ENCODE measurements at places on chromosomes 12 and 14.

- DNase-seq = no peak
These were observed 125.3 kb downstream of the SLC6A15 start for GRCh38 chr12:84787253-84787652.

- DNase-seq = no peak
These were observed 1057.5 kb downstream of the LRFN5 start for GRCh38 chr14:42664190-42664589.

- no peak for DNase-seq
These were observed 74.2 kb upstream of the BDKRB2 start for GRCh38 chr14:96130391-96130790.

GRCh38 chr12:128662101-128662500, 161.7 kb downstream of the SLC15A4 start:
- no peak for DNase-seq

DNA sequence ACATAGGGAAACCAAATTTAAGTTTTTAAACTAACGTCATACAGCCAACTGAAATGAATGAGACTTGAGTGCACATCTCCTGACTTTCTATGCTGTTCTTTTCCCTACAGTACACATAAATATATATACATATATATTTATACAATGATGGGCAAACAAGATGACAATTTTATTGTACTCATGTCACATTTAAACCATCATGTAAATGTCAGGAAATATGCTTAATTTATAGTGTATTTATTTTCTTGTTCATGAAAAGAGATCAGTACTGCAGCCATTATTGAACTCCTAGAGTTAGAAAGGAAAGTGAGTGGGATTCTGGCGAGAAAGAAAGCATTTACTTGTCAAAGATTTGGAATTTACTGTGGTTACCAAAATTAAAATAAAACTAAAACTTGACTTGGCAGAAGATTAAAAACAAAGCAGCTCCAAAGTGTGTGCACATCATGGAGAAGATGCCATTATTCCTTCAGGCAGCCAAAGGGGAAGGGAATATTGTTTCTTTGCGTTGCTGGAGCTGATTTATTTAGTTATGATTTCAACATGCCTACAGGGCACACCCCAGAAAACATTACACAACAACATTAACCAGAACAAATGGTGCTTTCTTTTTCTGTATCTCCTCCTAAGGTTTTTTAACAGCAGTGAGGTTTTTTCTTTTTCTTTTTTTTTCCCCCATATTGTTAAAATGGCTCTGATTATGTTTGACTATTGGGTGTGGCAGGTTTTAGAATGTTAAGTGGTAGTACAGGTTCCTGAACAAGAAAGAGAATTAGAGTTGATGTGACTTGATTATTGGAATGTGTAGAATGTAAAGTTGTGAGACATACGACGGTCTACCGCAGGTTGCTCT, 144.6 kb downstream of the RAD51B start:
- peak; percentile 30 for DNase-seq

- no peak for DNase-seq
These were observed 42.6 kb downstream of the CCDC92 start for GRCh38 chr12:123929946-123930583.

- no peak for DNase-seq
These were observed 46.1 kb downstream of the FANCM start for GRCh38 chr14:45181806-45182205.

GRCh38 chr12:20656600-20656999, 38.5 kb upstream of the SLCO1C1 start:
- DNase-seq = no peak

DNA sequence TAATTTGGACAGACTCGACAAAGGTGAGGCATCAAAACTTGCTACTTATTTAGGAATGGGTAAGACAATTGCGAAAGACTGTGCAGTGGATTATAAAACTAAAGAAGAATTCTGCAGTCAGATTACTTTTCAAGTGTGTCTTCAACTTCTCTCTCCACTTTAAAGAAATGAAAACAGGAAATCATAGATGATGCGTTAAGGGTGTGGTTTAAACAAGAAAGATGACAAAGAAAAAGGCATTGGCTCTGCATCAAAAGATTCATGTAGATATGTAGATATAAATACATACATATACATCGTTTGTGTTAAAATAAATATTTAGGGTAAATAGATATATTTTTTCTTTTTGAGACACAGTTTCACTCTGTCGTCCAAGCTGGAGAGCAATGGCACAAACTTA, 74.6 kb upstream of the PARP11 start:
- no peak for DNase-seq

- peak; percentile 67 for DNase-seq
These were observed 349.0 kb upstream of the RGS6 start for GRCh38 chr14:71583194-71583593.

- DNase-seq = no peak
These were observed 63.4 kb upstream of the NCOR2 start for GRCh38 chr12:124630791-124631313.

DNA sequence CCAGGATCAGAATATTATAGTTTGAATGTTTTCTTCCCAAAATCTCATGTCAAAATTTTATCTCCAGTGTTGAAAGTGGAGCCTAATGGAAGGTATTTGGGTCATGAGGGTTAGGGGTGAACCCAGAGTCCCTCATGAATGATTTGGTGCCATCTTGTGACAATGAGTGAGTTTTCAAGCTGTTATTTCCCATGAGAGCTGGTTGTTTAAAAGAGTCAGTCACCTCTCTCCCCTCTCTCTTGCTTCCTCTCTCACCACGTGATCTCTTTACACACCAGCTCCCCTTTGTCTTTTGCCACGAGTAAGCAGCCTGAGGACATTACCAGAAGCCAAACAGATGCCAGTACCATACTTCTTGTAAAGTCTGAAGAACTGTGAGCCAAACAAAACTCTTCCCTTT, 561.6 kb downstream of the RERGL start:
- DNase-seq = no peak

DNA sequence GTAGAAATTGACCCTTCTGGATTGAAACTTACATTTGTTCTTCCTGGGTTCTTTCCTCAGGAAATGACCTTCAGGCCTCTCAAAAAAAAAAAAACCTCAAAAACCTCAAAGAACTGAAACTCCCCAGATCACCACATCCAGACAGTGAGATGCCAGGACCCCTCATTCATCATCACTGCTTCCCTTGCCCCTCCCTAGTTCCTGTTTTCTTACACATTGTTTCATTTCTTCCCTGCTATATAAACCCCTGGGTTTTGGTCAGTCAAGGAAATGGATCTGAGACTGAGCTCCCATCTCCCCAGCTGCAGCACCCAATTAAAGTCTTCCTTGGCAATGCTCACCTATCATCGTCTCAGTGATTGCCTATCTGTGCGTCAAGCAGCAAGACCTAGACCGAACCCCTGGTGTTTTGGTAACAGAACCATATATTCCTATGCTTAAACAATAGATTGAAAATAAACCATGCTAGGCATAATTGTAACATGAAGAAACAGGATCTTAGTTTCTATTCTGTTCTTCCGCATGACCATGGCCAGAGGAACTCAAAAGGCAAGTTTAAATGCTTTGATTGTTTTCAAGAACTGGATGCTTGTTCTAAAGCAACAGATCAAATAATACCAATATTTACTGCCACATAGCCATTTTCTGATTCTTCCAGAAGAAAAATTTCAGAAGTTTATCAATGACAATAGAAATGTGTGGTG, 108.0 kb upstream of the MAX start:
- DNase-seq = peak; percentile 31

- peak; percentile 23 for DNase-seq
These were observed 1.7 kb downstream of the ATF7IP start for GRCh38 chr12:14367040-14367661.

DNA sequence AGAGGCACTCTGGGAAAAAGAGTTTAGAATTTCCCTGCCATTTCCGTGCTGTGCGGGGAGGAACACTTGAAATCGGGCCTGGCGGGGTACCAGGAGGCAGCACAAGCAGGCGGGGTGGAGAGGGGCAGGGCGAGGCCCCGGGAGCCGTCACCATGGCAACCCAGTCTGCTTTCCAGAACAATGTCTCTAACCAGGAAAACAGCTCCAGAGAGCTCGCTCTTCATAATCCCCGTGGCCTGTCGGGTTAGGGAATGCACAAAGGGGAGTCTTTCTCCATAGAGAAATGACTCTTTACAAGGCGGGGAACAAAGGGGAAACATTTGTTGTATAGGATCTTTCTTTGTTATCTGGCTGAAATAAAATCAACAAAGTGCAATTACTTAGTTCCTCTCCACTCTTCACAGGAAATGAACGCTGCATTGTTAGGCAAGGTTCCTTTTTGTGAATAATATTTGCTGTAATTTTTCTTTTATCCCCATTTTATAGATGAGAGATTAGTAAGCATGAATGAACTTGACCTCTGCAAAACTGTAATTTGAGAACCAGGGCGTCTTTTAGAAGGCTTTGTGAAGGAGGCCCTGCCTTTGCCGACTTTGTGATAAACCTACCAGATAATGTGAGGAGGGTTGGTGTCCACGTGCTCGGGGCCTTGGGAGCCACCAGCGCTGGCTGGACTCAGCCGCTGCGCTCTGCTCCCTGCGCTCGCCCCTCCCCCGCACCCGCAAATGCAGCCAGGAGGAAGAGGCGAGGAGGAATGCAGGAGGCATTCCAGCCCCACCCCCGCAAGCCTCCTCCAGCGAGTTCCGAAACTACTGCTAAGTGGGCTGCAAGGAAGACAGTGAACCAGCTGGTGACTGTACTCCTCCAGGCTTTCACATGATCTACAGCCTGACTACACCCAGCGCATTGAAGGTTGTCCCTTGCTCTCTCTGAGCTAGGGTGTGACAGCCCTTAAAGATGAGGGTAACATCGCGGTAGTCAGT, 105.2 kb upstream of the ATF7IP start:
- DNase-seq = peak; percentile 96

DNA sequence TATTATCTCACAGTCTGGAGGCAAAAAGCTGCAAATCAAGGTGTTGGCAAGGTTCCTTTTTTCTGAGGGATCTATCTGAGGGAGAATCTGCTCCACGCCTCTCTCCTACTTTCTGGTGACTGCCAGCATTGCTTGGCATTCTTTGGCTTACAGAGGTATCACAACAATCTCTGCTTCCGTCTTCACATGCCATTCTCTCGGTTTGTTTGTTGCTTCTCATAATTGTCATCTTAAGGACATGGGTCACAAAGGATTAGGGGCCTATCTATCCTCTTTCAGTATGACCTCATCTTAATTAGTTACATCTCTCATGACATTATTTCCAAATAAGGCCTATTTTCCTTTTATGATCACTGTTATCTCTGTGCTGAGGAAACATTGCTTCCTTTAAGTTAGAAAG, 345.0 kb downstream of the FOXG1 start:
- DNase-seq = no peak

DNA sequence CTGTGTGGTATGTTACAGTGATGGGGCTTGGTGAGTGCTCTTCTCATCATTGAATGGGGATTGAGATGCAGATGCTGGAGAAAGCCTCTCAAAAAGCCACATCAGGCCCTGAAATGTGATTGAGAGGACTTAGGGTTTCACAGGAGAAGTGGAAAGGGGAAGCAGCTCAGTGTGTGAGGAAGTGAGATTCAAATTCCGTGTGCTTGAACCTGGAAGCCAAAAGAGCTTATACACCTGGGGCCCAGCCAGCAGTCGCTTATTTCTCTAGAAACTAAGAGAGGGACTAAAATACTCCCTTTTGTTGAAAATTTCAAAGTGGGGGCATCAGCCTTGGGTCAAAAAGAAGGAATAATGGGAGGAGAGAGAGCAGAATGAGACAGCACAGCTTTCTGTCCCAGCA, 39.1 kb upstream of the GZMB start:
- DNase-seq = no peak

DNA sequence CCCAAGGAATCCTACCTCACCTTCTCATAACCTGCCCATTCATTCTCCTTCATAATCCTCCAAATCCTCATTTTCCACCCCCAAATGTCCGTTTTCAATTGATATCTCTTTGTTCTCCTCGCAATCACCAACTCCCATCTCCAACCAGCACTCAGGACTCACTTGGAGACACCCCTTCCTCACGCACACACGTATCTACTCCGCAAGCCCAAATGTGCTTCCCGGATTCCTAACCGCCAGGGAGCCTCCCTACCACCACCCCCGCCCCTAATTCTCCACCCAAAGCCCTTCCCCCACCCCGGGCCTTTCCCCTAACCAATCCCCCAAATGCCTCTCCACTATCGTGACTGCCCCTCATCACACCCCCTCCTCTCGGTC, 304 bp downstream of the KCTD10 start:
- no peak for DNase-seq

- no peak for DNase-seq
These were observed 30.7 kb downstream of the DAD1 start for GRCh38 chr14:22558221-22558913.

DNA sequence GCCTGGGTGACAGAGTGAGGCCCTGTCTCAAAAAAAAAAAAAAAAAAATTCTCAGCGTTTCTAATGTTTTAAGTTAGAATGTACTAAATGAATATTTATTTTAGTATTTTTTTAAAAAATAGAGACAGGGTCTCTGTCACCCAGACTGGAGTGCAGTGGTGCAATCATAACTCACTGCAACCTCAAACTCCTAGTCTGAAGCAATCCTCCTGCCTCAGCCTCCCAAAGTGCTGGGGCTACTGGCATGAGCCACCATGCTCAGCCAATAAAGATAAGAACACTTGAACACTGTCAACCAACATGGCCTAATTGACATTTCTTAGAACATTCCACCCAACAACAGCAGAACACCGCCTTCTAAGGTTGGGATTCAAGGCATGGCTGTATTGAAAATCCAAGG, 5.1 kb upstream of the DYNC1H1 start:
- no peak for DNase-seq

DNA sequence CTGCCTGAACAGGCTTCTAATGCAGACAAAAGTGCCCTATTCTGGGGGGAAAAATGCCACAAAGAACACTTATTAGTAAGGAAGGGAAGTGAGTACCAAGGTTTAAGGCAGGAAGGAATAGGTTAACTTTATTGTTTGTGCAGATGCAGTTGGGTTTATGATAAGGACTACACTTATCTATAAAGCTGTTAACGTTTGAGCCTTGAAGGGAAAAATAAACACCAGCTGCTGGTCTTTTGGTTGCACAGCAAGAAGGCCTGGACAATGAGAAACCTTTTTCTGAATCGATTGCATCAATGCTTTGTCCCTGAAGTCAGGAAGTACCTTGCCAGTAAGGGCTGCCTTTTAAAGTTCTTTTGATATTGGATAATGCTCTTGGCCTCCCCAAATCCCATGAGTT, 407.8 kb downstream of the ATP23 start:
- no peak for DNase-seq

DNA sequence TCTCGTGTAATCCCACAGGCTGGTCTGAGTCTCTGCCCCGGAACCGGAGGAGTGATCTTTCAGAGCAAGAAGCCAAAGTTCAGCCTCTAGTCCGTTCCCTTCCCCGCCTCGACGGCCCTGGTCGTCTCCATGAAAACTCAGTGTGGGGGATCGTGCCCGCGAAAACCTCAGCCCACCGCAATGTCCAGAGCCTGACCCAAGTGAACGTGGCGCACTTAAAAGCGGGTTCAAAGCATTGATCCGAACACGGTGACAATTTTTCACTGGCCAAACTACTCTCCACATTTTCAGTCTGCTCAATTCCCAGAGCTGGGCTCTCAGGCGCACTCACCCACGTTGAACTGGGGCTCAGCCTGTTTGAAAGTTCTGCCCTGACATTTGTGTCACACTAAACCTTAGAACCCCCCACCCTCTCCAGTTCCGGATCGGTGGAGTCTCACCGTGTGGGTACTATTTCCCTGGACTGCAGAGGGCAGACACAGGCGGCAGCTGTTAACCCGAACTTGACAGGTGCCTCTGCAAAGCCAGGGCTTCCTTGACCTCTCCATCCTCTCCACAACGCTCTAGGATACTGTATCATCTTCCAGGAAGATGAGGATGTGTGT, 886 bp upstream of the PRICKLE1 start:
- no peak for DNase-seq
